ENCODE measurements at places on chromosomes 5 and 9. TPM values are rescaled to one million over a fixed set of nuclear protein-coding genes. Genes with fewer than 3 reads are reported as not detected.

DNA sequence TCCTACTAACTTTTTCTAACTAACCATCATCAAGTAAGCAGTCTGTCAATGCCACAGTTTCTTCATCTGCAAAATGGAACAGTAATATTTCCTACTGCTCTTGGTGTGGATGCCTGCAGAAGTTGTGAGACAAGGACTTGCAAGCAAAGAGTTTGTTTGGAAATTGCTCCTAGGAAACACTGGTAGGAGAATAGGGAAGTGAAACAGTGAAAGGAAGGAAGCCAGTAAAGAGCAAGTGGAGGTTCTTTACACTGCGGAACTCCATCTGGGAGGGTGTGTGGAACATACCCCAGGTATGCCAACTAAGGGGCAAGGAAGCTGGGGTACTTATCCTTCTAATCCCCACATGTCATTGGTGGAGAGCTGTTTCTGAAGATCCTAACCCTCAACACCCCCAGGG is 119.9 kb downstream of the FOXD1 start:
- H3K4me1 ChIP-seq, result no peaks in the 10 kb centered on the region
- no peak for DNase-seq
- H3K36me3 ChIP-seq, result no peaks in the 10 kb centered on the region
- H3K27me3 ChIP-seq, result no peaks in the 10 kb centered on the region

GRCh38 chr5:56638061-56638621 is 177.2 kb upstream of the MAP3K1 start:
- DNase-seq, result no peak
- no peaks in the 10 kb centered on the region for H3K27me3 ChIP-seq
- H3K27ac ChIP-seq, result no peak overlapping the region
- no peaks in the 10 kb centered on the region for H3K36me3 ChIP-seq
- no peak overlapping the region for H3K4me3 ChIP-seq

The NR4A3 gene
- 9.0 TPM for total RNA-seq

DNA sequence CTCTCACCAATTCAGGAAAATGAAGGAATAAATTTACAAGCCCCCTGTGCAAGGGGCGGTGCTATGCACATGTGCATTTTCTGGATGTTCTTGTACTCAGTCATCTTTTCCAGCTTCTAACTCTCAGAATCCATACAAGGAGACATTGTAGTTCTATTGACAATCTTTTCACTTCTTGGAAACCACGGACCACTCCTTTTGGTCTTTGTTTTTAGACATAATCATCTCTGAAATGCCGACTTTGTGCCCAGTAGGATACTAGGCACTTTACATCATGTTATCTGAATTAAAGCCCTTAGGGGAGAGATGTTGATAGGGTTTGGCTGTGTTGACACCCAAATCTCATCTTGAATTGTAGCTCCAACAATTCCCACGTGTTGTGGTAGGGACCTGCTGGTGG is 322.6 kb upstream of the WWC1 start:
- no peaks in the 10 kb centered on the region for H3K27me3 ChIP-seq
- H3K27ac ChIP-seq, result no peak overlapping the region
- no peak overlapping the region for H3K4me3 ChIP-seq

DNA sequence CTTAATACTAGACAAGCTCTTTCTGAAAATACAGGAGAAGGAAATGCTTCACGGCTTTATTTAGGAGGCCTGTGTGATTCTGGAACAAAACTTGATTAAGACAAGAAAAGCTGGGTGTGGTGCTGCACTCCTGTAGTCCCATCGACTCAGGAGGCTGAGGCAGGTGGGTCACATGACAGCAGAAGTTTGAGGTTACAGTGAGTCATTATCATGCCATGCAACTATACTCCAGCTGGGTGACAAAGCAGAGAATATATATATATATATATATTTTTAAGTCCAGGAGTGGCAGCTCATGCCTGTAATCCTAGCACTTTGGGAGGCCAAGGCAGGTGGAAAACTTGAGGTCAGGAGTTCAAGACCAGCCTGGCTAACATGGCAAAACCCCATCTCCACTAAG is 33.1 kb upstream of the SPIN1 start:
- DNase-seq, result no peak
- H3K27me3 ChIP-seq, result no peaks in the 10 kb centered on the region
- H3K27ac ChIP-seq, result no peak overlapping the region

- H3K27me3 ChIP-seq, result no peaks in the 10 kb centered on the region
- no peak for DNase-seq
- H3K4me1 ChIP-seq, result no peaks in the 10 kb centered on the region
- no peaks in the 10 kb centered on the region for H3K36me3 ChIP-seq
- H3K4me3 ChIP-seq, result no peak overlapping the region
Observed at GRCh38 chr5:54062958-54063357, 247.4 kb downstream of the ARL15 start.

The ANKRD55 gene
- 0.98 TPM for total RNA-seq

The ARHGEF28 gene
- total RNA-seq, result 23.9 TPM

GRCh38 chr5:87282269-87282668 is 14.6 kb downstream of the RASA1 start:
- DNase-seq, result no peak
- no peak overlapping the region for H3K4me3 ChIP-seq
- H3K4me1 ChIP-seq, result peaks cover 4% of the 10 kb centered on the region
- no peaks in the 10 kb centered on the region for H3K27me3 ChIP-seq
- H3K36me3 ChIP-seq, result no peaks in the 10 kb centered on the region

GRCh38 chr5:170104710-170105109 is 987 bp upstream of the FOXI1 start:
- H3K27me3 ChIP-seq, result no peaks in the 10 kb centered on the region
- no peak overlapping the region for H3K27ac ChIP-seq
- H3K4me3 ChIP-seq, result no peak overlapping the region

GRCh38 chr9:93486268-93486667 is 32.9 kb upstream of the FAM120AOS start:
- H3K27ac ChIP-seq, result no peak overlapping the region
- peaks cover 24% of the 10 kb centered on the region for H3K36me3 ChIP-seq
- no peak for DNase-seq
- H3K4me3 ChIP-seq, result no peak overlapping the region
- H3K4me1 ChIP-seq, result peaks cover 8% of the 10 kb centered on the region

The PCDHGB2 gene
- 12.6 TPM for total RNA-seq

DNA sequence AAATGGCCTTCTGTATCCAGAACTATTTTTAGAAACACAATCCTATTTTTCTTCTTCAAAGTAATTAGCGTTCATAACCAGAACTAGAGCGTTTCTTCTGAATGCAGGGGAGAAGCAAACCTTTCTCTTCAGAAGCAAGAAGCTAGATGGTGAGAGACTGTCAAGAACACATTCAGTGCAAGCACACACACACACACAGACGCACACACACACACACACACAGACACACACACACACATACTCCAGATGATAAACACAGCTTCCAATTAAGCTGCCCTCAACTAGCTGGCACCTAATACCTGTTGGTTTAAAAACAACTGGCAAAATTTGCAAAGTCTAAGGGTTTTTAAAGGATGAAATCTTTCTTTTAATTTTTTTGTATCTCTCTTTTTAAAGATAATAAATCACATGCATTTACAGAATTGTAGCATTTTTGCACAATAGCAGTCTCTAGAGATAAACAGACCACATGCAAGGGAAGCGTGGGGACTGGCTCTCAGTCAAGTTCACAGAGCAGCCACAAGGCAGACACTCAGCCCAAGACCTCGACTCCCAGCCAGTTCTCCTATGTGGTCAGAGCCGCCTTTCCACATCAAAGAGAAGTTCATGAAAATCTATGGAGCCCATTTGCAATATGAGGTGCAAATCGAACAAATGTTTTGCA is 138.5 kb downstream of the TTLL11 start:
- no peak overlapping the region for H3K27ac ChIP-seq
- no peak overlapping the region for H3K4me3 ChIP-seq
- no peaks in the 10 kb centered on the region for H3K36me3 ChIP-seq
- H3K4me1 ChIP-seq, result no peaks in the 10 kb centered on the region
- DNase-seq, result no peak
- H3K27me3 ChIP-seq, result no peaks in the 10 kb centered on the region

- H3K36me3 ChIP-seq, result peaks cover 7% of the 10 kb centered on the region
- DNase-seq, result no peak
- peaks cover 38% of the 10 kb centered on the region for H3K4me1 ChIP-seq
- H3K27me3 ChIP-seq, result no peaks in the 10 kb centered on the region
- H3K27ac ChIP-seq, result peak overlapping the region; percentile 33
Observed at GRCh38 chr9:4838189-4838546, 45.4 kb downstream of the RCL1 start.

DNA sequence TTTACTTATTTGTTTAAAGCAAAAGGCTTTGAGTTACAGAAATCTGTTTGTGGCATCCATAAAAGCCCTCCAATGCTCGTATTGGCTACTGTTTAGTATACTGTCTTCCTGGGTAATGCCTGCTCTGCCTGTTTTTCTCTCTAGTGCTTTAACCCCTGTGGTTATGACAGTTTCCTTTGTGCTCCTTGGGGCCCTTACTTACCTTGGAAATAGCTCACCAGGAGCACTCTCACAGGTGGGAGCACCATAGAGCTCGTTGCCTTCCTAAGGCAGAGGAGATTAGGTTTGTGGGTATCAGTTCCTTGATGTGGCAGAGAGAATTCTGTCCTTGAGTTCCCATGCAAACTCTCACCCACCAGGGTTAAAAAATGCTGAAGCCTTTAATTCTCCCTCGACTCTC is 242.8 kb downstream of the CDH18 start:
- no peaks in the 10 kb centered on the region for H3K36me3 ChIP-seq
- DNase-seq, result no peak
- H3K27ac ChIP-seq, result no peak overlapping the region
- no peak overlapping the region for H3K4me3 ChIP-seq
- H3K4me1 ChIP-seq, result no peaks in the 10 kb centered on the region
- no peaks in the 10 kb centered on the region for H3K27me3 ChIP-seq

GRCh38 chr5:157100140-157100679 is 8.6 kb downstream of the HAVCR2 start:
- H3K4me3 ChIP-seq, result no peak overlapping the region
- H3K4me1 ChIP-seq, result peaks cover 2% of the 10 kb centered on the region

The SLC1A3 gene
- 22.4 TPM for total RNA-seq

Measured in upper lobe of left lung (tissue), 6 donors.